Aortic smooth muscle cell (primary cell): ENCODE measurements at places on chromosomes 13 and 19. TPM values are rescaled to one million over a fixed set of nuclear protein-coding genes. Genes with fewer than 3 reads are reported as not detected.

CD33 gene
- total RNA-seq = not detected in 2 replicates

PRSS57 gene
- not detected in 2 replicates for total RNA-seq

SLC7A10 gene
- not detected in 2 replicates for total RNA-seq

LYL1 gene
- 0.87 and 1.1 TPM in 2 replicates for total RNA-seq

ZNF285 gene
- 2.4 and 4.0 TPM in 2 replicates for total RNA-seq

IGFL3 gene
- total RNA-seq = not detected in 2 replicates
